ENCODE measurements at places on chromosomes 4 and X.

DNA sequence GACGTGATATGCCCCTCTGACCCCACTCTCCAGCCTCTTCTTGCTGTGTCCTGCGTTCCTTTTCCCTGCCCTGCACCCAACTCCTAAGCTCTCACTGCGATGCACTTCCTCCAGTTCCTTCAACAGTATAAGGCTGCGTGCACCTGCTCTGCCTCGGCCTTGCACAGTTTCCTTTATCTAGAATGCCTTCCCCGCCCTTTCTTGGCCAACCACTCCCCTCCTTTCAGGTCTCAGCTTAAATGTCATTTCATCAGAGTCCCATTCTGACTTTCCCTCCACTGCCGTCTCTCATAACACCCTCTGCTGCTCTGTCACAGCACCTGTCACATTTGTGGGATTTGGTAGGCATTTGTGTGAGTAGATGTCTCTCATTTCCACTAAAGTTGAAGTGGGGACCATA is 58.4 kb upstream of the NEIL3 start:
- DNase-seq = peak; percentile 39

DNA sequence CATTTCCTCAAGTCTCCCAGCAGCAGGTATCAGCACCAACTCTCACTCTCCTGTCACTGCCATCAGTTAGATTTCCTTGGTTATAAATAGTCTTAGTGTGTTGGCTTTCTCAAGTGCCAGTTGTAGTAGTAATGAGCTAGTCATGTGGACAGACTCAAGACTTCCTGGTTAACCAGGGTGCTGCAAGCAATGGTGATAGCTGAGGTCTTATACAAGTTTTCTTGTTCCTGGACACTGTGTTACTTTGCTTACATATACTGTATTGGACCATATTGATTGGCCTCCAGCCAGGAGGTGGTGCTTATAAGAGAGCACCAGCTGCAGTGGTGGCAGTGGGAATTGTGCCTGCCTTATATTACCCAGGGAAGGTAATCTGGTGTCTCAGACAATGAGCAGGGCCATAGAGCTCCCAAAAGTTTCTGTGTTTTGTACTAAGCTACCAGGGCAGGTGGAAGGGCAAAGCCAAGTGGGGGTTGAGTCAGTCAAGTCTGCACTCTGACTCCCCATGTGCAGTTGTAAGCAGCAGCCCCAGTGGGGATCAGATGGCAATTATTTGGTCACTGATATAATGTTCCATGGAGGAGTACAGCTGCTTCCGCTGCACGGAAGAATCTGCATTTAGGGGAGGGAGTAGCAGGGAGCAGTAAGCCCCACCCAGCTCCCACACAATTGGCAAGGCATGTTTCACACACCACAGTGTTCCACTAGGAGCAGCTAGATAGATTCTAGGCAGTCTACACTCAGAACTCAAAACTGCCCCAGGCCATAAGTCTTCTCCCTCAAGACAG is 24.1 kb upstream of the ZDHHC15 start:
- no peak for DNase-seq

DNA sequence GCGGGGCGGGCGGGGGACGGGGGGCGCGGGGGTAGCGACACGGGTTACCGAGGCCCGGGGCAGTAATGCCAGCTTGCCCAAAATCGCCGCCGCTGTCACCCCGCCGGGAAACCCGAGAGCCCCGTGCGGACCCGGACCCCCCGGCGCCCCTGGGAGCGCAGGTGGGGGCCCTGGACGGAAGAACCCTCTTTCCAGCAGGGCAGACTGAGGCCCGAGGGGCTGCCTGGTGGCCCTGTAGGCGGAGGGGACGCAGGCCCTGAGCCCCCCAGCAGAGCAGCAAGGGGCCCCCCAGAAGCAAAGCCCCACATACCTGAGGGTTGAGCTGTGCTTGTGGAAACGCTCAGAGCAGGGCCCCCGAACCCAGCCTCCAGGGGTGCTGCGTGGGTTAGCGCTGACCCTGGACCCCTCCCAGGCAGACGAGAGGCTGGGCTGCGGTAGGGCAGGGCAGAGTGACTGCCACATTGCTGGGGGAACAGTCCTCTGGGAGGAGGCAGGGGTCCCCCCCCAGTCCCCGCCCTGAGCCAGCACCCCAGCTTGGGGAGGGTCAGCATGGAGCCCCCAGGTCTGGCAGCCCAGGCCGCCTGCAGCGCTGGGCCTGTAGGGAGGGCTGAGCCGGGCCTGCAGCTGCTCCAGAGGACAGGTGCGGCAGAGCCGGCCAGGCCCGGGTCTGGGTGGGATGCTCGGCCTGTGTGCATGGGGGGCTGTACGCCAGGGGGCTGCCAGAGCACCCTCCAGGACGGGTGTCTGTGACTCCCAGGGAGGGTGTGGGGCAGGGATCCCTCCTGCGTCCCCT is 646 bp downstream of the DOK7 start:
- DNase-seq = no peak

DNA sequence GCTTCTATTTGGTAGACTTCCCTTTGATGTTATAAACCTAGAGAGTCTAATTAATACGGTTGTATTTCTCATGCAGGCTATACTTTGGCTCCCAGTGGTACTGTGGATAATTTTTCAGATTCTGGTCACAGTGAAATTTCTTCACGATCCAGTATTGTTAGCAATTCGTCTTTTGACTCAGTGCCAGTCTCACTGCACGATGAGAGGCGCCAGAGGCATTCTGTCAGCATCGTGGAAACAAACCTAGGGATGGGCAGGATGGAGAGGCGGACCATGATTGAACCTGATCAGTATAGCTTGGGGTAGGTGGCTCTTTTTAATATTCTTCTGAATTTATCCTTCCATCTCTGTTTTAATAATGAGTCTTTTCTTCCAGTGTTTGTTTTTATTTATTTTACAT is 249.7 kb downstream of the RAPGEF2 start:
- DNase-seq = no peak

DNA sequence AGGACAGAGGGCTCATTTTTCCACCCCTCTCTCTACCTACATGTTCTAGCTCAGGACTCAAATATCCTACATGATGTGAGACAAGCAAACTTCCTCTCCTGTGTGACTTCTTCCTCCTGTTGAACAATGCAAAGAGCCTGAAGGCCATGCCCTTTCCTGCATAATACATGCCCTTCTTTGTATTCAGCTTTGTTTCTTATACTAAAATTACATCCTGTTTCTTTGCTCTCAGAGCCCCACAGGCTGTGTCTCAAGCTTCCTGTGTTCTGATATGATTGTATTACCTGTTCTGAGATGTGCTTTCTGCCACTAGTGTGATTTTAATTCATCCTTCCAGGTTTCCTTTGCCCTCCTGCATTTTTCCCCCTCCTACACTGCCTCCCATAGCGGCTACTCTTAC is 166.4 kb upstream of the AFF2 start:
- DNase-seq = no peak

- no peak for DNase-seq
Observed at GRCh38 chr4:158895797-158896576, 127.2 kb downstream of the FNIP2 start.

GRCh38 chr4:57612279-57612678 is 502.1 kb upstream of the IGFBP7 start:
- no peak for DNase-seq

DNA sequence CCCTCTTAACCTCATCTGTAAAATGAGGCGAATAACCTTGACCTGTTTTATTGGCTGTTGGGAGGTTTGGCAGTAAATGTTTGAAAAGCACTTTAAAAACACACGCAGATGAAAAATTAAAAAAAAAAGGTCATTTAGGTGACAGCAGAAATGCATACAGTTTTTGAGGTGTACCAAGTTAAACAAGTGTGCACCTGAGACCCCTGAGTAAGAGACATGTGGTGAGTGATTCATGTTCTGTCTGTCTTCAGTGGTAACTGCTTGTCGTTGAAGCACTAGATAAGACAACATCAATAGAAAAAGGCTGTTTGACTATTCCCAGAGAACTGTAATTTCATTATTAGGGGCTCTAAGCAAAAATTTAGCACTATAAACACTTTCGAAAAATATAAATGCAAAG is 608.4 kb upstream of the PITX2 start:
- no peak for DNase-seq

DNA sequence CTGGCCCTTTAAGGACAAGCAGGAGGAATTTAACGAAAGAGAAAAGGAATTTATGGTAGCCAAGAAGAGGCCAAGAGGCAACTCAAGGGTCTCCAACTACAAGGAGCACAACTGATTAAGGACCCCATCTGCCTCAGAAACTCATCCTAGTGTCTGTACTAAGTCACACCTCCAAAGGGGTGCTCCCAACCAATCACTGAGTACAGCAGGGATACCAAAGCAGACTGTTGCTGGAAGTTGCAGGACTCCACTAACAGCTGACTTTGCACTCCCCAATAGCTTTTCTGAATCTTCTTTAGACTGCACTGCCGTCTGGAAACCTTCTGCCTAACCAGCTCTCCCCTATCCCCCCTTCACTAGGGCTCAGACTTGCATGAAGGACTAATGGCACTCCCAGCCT is 50.6 kb downstream of the ATP11C start:
- no peak for DNase-seq

- DNase-seq = no peak
Observed at GRCh38 chr4:732911-733630, 27.4 kb downstream of the PCGF3 start.

DNA sequence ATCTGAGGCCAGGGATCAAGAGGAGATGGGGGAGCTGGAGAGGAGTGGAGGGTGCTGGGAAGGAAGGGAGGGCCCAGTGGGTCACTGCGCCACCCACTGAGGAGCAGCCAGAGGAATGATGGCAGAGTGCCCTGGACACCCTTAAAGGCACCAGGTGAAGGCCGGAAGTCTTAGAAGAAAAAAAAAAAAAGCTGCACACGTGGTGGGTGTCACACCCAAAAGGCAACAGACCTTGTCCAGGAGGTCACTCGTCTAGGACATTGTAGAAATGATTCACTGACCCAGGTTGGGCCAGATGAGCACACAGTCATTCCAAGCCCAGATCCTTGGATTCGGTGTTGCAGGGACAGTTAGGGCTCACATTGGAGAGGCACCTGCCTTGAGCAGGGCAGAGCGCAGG is 93.5 kb upstream of the TRIM2 start:
- no peak for DNase-seq

- DNase-seq = no peak
Observed at GRCh38 chrX:19789782-19790181, 97.6 kb downstream of the SH3KBP1 start.

- no peak for DNase-seq
Observed at GRCh38 chrX:250965-251364, 30.2 kb upstream of the PLCXD1 start.

DNA sequence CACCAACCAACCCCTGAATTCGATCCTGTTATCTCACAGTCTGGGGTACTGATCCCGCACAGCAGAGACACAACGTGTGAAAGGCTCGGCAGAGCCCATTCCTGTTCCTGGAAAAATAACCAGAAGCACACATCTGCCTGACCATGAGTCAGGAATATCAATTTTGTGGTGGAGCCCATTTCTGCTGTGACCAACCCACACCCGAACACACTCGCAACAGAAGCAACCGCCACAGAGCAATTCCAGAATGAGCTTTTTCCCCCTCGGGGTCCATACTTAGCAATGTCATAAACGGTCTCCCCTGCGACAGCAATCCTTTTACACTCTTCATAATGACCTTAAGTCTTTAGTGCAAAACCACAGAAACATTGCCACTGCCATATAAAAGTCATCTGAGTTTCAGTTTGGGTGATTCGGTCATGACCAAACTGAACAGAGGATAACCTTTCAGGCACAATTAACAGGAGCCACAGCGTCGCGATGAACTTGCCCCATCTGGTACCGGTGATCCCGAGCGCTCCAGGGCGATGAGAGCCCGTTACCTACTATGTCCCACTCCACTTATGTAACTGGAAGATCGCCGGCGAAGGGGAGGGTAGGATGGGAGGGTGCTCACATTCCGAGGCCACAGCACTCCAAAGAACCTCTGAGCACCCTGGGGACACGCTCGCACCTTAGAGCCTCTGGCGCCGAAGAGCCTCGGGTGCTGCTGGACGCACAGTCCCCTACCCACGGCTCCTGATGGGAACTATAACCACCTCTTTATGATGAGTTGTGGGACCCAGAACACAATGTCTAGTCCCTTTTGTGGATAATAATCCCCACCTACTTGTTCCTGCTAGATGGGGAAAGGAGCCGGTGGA is 1.1 kb downstream of the MECP2 start:
- peak; percentile 39 for DNase-seq

GRCh38 chrX:9221781-9222180 is 187.9 kb upstream of the FAM9B start:
- no peak for DNase-seq

- DNase-seq = no peak
Observed at GRCh38 chrX:5549512-5549911, 679.2 kb downstream of the NLGN4X start.

- DNase-seq = no peak
Observed at GRCh38 chrX:122504026-122504425, 680.1 kb upstream of the GRIA3 start.

DNA sequence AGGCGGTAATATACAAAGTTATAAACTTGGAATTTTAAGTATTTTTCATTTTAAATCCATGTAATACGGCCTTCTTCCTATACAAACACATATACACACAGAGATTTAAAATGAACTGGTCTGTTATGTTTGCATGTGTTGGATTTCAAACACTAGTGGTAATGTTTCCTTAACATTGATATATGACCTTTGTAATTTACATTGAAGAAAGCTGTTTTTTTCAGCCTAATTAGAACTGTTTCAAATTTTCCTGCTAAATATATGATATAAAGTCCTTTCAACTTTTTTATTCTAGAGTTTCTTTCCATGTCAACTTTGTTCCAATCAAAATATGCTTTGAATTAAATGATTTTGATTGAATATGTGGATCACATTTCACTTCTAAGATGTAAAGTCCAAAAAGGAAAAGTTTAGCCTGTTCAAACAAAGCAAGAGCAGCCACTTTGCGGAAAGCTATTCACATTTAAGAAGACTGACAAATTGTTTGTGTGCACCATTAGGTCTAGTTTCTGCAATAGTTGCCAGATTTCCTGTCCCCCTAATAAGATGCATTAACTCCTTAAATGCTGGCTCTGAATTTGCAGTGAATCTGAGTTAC is 226.0 kb upstream of the MAB21L2 start:
- no peak for DNase-seq

DNA sequence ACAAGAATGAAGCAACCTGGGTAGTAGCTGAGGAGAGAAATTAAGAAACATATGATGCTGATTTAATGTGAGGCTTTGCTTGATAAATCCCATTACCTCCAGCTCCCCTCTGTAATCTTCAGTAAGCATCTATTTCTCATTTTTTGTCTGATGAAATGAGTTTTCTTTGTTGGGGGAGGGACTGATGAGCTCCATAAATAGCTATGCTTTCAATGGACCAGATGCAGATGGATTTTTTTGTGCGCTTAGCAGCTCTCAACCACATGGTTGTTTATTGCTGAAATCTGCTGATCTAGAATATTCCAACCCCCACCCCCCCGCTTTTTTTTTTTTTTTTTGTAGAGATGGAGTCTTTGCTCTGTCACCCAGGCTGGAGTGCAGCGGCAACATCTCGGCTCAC is 1082.0 kb downstream of the RAPGEF2 start:
- no peak for DNase-seq

- DNase-seq = no peak
Observed at GRCh38 chrX:153225438-153226098, 46.5 kb downstream of the MAGEA1 start.
